ENCODE measurements at places on chromosomes 3 and 15. TPM values are rescaled to one million over a fixed set of nuclear protein-coding genes. Genes with fewer than 3 reads are reported as not detected.
A peak's percentile ranks its signal among the peaks of the same experiment; 100 is the strongest.

Gene IQCH
- total RNA-seq, result 4.6 TPM

Gene GOLGA8M
- 0.44 TPM for total RNA-seq

Gene RASGRF1
- 2.4 TPM for total RNA-seq

Gene LRIG1
- total RNA-seq, result 3.1 TPM

Gene LMCD1
- total RNA-seq, result 4.6 TPM

Gene CISH
- 4.5 TPM for total RNA-seq

Gene ZNF80
- 0.12 TPM for total RNA-seq

Gene MYZAP
- total RNA-seq, result 5.8 TPM

Gene PCSK6
- total RNA-seq, result 13.5 TPM

Gene C3orf70
- not detected for total RNA-seq

Gene CYP11A1
- 0.57 TPM for total RNA-seq

Gene CCR8
- not detected for total RNA-seq

Gene TRH
- not detected for total RNA-seq

Gene NME9
- 0.79 TPM for total RNA-seq

Gene SV2B
- total RNA-seq, result not detected

GRCh38 chr15:36365963-36366362, 213.5 kb upstream of the CDIN1 start:
- DNase-seq, result no peak

GRCh38 chr3:187929112-187929816, 184.0 kb upstream of the BCL6 start:
- DNase-seq, result no peak

DNA sequence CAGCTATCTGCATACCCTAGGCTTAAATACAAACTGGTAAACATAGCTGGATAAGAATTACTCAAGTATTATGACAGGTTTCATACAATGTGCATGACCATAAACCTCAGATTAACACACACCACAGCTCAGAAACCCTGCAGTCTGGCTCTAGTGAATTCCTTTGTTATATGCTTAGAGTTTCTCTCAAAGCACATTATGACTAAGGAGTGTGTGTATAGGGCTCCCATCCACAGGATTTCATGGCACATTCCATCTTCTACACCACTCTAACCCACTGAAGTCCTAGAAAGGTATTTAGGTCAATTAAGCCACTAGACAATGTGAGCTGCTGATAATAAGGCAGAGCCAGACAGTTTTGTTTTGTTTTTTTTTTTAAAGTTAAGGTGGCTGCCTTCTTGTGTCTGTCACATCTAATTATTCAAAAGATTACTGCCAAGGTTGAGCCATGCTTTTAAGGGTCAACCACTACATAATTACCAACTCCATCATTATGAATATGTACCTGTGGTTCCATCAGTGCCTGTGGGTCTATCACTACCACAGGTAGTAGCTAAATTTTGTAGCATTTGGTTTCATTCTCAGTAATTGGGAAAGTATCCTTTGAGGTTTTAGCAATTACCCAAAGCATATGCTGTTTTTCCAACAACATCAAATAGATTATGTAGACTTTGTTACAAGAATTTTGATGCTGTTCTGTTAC, 107.0 kb downstream of the ALCAM start:
- no peak for DNase-seq

- DNase-seq, result no peak
Observed at GRCh38 chr3:70038693-70039092, 39.2 kb downstream of the SAMMSON start.

DNA sequence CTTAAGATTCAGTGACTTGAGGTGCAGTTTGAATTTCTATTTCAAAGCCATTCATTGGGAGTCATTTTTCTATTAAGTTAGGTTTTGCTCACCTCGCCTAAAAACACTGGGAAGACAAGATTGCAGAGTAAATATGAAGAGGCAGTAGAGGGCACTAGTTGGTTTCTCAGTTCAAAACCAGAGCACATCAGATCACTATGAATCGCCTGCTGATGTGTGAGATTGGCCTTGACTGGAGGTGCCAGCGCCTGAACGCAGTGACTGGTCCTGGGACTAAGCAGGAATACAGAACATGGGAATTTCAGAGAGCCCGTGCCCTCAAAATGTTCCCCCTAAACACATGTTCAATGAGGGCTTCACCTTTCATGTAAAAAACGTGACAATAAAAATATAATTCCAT, 229.0 kb downstream of the ITPR1 start:
- DNase-seq, result peak; percentile 68

GRCh38 chr3:123653221-123653682, 68.4 kb upstream of the HACD2 start:
- DNase-seq, result no peak

DNA sequence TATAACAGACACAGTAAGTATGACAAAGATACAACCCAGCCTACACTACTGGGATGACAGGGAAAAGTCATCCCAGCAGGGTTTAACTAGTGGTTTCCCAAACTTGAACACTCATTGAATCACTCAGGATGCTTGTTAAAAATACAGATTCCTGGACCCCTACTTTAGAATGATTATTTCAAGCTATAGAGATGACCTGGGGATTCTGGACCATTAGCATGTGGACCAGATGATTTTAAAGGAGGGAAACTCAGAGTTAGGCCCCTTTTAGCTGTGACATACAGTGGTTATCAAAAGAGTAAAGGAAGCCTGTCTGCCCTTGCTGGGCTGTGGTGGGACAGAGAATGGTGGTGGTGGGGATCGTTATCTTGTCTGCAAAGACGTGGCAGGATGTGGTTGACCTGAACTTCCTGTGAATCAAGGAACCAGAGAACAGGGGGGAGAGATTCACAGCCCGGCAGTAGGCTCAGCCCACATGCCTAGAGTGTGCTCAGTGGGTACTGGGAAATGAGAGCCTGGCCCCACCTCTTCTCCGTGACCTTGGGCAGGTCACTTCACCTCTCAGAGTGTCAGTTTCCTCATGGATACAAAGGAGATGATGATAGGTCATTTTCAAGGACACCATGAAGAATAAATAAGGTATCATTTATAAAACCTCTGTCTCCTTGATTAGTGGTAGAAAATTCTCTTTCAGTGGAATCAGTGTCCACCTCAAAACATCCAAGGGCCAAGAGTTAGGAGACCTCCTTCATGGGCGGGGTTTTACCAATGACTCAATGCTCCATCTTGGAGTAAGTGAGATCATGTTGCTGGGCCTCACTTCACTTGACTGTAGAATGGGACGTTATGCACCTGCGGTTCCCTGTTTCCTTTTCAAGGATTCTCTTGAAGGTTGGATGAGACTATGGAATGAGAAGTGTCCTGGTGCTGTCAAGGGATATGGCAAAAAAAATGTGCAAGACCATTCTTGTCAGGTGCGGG, 306.5 kb downstream of the RPLP1 start:
- no peak for DNase-seq

- DNase-seq, result no peak
Observed at GRCh38 chr15:78207641-78208340, 26.6 kb downstream of the ACSBG1 start.

DNA sequence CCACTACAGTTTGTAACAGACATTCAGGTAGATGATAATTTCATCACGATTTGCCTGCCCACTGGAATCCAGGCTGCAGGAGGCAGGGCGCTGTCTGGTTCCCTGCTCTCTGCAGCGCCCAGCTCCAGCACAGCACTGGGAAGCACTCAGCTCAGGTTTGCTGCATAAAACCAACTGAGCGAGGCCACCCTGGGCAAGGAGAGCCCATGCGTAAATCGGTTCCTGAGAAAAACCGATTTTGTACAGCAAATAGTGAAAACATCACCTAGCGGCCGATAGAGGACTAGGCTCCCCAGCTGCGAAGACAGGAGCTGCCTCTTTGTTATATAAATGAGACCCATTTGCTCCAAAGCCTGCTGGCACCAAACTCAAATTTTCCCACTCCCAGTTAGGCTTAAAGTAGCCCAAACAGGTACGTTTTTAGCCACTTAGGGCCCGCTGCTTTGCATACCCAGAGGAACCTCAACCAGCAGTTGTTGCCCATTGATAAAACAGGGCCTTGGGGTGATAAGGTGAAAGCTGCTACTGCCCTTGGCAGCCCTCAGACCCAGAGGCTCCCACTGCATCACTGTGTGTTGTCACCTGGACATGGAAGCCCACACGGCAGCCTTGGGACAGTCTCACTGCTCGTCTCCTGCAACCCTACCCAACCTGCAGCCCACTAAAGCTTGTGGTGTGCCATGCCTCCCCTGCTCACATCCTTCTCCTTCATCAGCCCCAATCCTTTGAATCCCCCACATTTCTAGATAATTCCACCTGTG, 47.5 kb downstream of the ALDH1L1 start:
- no peak for DNase-seq

DNA sequence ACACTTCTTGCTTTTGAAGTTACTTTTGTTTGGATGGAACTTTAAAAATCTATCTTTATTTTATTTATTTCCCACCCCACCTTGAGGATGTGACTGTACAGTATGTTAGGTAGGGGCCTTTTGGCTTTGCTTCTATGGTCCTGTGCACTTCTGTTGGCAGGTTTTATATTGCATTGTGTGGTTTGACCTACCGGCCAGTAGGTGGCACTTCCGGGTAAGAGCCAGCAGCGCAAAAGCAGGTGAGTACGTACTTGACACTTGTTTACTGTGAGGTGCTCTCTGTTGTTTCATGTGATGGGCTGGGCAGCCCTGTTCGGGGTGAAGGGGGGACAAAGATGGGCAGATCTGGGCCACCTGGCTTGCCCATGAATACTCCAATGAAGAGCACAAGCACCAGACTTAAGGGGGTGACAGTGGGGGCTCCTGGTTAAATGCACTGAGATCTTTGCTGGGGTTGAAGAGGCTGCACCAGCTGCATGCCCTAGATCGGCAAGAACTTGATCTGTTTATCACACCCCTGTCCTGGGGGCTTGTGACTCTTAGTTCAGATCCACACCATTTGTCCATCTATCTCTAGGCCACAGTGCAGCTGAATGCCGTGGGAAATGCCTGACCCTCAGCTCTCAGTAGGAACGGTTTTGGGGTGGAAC, 131.6 kb downstream of the NLGN1 start:
- peak; percentile 58 for DNase-seq

DNA sequence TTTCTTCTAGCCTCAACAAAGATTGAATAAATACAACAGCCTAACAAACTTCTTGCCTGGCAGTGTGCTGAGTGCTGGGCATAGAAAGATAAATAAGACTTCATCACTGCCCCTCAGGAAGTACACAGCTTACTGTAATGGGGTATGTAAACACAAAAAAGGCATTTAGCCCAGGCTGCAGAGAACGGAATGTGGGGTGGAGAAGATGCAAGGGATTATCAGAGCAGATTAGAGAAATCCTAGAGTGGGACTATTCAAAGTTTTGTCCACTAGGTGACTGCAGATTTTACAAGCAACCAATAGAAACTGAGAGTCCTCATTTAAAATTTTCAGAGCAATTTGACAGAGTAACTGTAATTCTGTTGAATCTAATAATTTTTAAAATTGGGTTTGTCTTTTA, 35.4 kb upstream of the TSC22D2 start:
- DNase-seq, result no peak

GRCh38 chr15:57692709-57693108, 13.8 kb upstream of the POLR2M start:
- DNase-seq, result no peak

GRCh38 chr3:98449606-98450193, 13.3 kb upstream of the OR5K1 start:
- DNase-seq, result no peak

- no peak for DNase-seq
Observed at GRCh38 chr3:183545708-183546107, 9.8 kb downstream of the KLHL6 start.

GRCh38 chr3:113896930-113897329, 50.9 kb upstream of the ZDHHC23 start:
- DNase-seq, result no peak

DNA sequence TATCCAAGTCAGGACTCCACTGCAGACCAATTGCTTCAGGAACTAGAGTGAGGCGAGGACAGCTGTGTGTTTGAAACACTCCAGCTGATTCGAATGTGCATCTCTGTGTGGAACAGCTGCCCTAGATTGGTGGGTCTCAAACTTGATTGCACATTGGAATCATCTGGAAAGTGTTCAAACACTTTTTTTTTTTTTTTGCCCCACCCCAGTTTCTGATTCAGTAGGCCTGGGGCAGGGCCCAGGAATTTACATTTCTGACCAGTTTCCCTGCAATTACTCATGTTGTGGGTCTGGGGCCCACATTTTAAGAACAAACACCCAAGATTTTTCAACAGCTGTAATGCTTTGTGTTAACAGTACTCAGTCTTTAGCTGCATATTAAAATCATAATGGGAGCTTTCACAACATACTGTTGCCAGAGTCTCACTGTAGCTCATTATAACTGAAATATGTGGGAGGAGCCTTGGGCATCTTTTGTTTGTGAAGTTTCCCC, 156.6 kb downstream of the NR1D2 start:
- no peak for DNase-seq

GRCh38 chr3:194714564-194714963, 28.9 kb downstream of the FAM43A start:
- DNase-seq, result no peak

- DNase-seq, result no peak
Observed at GRCh38 chr3:160588023-160588422, 22.7 kb upstream of the KPNA4 start.

DNA sequence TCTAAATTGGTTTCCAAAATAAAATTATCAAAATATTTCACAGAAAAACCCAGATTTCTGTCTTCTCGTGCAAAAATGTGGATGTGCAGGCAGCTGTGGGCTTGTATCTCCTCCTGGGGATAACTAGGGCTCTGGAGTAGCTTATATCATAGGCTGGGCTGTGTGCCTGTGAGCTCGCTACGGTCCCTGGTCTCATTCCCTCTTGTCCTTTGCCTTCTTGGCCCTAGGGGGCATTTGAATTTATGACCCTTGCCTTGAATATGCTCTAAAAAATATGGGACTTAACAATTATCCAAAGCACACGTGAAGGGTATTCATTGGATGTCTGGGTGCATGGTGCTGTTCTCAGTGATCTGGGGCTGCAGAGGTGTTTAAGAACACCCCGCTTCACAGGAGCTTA, 132.6 kb downstream of the PDZRN3 start:
- no peak for DNase-seq

GRCh38 chr3:46607603-46608028, 4.7 kb upstream of the FAM240A start:
- peak; percentile 55 for DNase-seq

GRCh38 chr3:65914740-65915367, 123.9 kb downstream of the MAGI1 start:
- no peak for DNase-seq

GRCh38 chr3:73215901-73216300, 154.4 kb downstream of the EBLN2 start:
- DNase-seq, result no peak

DNA sequence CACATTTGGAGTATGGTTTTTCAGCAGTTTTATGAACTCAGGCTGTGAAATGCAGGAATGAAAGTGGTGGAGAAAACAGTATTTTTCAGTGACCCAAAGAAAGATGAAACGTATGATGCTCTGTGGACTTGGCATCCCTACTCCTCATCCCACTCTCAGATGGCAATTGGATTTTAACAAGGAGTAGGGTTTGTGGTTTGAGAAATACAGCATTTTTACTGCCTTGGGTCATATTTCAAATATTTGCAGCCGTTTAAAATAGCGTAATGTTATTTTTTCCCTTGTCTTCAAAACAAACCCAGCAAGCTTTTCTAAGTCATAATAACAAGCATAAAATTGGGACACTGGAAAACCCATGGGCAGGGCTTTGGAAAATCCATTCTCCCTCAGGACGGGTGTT, 117.2 kb upstream of the LRIG1 start:
- DNase-seq, result no peak

All from HCT116 (cell line).